Stimulated activated CD8-positive, alpha-beta memory T cell treated with anti-CD3 and anti-CD28 coated beads, Interleukin-2, amount 100 ng/mL, for 1 hour (primary cell): ENCODE measurements at places on chromosomes 13 and 19.

DNA sequence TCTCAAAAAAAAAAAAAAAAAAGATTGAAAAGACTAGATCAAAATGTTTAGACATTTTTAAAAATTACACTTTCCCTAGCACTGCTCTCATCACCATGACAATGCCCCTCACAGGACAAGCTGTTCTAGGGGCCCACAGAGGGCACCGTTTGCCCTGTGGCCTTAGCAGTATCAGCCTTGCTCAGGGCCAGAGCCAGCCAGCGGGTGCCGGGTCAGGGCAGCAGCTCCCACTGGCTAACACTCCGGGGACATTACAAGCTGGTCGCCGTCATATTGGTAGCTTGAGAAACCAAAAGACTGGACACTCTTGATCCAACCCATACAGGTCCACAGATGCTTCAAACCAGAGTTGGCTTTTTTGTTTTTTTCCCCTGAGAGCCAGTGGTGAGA, 18.0 kb downstream of the CAPN12 start:
- DNase-seq: no peak

GRCh38 chr19:39846678-39847486, 703 bp upstream of the FBL start:
- no peak for DNase-seq

DNA sequence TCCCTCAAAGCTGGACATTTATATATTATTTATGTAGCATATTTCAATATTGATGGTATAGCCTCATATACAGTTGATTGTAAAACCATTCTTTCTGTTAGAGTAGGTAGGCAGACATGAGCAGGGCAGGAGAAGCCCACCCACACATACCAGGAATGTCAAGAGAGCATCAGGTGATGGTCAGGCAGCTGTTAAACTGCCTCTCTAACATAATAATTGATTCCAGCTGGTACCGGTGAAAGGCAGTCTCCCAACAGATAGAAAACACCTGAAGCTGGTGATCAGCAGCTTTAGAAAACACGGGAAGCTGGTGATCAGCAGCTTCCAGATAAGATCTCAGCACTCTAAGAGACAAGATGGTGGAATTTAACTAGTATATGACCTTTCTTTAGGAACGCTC, 132.9 kb downstream of the SLITRK6 start:
- DNase-seq: no peak

DNA sequence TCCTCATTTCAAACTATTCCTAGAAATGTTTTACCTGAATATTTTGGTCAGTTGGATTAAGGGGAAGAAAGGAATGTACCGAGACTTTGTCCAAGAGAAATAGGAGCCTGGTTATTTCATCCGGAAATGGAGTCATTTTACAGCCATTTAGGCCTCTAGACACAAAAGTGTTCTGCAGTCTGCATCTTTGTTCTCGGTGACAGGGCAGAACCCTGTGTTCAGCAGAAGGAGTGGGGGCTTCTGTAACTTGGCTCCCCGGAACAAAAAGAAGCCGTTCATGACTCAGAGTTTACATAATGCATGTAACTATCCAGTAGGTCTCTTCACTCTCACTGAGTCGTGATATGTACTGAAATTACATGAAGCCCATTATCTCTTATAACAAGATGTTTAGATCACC, 21.6 kb upstream of the FNDC3A start:
- DNase-seq: no peak
